ENCODE measurements at places on chromosomes 5 and 9.

DNA sequence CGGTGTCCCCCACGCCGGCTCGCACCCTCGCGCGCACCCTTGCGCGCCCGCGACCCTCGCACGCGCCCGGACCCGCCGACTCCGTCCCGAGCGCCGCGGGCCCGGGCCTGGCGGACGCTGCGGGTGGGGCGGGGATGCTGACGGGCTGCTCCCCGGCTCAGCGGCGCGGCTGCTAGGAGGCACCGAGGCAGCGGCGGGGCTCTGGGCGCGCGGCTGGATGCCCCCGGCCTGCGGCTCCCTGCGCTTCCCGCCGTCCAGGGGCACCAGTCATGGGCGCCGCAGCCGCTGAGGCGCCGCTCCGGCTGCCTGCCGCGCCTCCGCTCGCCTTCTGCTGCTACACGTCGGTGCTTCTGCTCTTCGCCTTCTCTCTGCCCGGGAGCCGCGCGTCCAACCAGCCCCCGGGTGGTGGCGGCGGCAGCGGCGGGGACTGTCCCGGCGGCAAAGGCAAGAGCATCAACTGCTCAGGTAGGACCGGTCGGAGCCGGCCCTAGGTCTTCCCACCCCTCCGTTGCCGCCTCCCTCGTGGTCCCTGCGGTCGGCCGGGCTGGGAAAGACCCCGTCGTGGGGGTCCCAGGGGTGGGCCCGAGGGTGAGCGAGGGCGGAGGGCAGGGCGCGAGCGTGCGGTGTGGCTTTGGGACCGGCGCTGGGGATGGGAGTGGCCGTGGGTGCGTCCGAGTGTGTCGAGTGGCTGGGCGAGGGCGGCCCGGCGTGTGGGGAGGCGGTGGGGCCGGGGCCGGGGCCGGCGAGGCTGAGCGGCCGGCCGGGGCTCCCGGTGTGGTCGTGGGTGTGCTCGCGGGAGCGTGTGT lies 530 bp downstream of the TMEFF1 start:
- peak; percentile 10 for DNase-seq

GRCh38 chr9:118686959-118687358 lies 682.3 kb downstream of the BRINP1 start:
- no peak for DNase-seq

- DNase-seq, result peak; percentile 36
These were observed 22.8 kb downstream of the PTCH1 start for GRCh38 chr9:95494022-95494415.

DNA sequence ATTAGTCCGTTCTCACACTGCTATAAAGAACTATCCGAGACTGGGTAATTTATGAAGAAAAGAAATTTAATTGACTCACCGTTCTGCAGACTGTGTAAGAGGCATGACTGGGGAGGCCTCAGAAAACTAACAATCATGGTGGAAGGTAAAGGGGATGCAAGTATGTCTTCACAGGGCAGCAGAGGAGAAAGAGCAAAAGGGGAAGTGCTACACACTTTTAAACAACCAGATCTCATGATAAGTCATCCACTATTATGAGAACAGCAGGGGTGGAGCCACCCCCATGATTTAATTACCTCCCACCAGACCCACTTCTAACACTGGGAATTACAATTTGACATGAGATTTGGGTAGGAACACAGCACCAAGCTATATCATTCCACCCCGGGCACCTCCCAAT lies 26.6 kb downstream of the FST start:
- no peak for DNase-seq

GRCh38 chr5:119405419-119405818 lies 46.9 kb upstream of the HSD17B4 start:
- no peak for DNase-seq

DNA sequence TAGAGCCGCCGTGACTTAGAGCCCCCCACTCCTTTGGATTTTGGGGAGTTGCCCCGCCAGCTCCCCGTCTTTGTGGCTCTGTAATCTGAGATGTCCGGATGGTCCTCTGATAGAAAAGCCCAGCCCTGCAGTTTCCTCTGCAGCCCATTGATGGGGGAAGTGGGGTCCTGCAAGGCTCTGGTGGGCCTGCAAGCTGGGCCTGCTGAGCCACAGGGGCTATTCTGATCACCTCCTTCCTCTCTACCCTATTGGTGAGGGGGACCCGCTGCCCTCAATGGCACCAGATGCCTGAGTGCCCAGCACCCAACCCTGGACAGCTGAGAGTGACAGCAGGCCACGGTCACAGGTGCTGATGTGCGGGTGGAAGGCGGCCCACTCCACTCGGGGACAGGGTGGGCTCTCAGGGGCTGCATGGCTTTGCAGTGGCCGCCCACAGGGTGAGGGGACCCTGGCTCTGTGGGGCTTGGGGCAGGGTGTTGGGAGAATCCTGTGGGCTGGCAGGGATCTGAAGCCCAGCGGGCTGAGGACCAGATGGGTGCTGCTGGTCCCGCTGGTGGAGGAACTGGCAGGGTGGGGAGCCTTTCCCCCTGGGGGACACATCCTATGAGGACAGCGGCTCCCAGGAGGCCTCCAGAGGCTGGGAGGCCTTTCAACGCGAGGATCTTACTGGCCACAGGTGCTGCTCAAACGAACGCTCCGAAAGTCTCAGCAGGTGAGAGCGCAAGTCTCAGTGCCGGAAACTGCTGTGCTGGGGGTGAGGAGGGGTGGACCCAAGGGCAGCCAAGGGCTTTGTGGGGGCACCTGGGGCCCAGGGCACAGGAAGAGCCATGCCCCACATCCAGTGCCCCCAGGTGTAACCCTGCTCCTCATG lies 30.0 kb upstream of the LPCAT1 start:
- no peak for DNase-seq

GRCh38 chr9:96559339-96559943 lies 60.2 kb downstream of the CDC14B start:
- no peak for DNase-seq

GRCh38 chr5:169950333-169950732 lies 30.0 kb downstream of the INSYN2B start:
- DNase-seq, result no peak

DNA sequence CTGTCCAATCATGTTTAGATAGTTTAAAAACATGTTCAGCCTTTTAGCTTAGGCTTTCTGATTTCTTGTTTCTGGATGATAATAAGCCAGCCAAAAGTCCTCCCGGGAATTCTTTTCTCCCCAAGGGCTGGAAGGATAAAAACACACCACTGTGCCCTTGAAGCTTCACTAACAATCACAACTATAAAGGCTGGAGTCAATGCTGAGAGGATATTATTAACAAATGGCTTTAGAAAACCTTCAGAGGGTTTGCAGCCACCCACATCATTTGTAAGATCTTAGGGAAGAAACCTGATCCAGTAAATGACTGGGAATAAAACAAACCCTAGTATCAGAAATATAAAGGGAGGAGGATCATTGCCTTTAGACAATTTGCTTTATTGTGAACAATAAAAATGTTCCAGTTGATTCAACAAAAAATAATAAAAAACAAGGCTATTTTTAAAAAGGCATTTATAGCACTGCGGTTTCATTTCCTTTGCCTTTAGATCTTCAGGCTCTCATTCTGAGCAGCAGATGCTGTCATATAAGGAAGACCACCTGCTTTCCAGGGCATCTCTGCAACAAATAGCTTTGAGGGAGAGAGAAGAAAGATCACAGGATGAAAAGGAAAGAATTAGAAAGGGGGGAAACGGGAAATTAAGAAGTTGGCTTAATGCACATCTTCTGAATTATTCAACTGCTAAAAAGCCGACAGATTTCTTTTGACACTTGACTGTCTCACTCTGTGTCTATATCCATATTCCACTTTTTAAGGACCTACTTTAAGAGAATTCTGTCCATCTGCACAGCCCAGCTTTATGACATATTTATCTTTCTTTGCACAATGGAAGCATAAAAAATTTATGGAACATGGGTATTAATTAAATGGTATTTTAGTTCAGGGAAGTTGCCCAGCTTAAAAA lies 277.2 kb upstream of the SLC24A2 start:
- DNase-seq, result no peak

- peak; percentile 79 for DNase-seq
These were observed 3.2 kb upstream of the NFX1 start for GRCh38 chr9:33287087-33287490.

DNA sequence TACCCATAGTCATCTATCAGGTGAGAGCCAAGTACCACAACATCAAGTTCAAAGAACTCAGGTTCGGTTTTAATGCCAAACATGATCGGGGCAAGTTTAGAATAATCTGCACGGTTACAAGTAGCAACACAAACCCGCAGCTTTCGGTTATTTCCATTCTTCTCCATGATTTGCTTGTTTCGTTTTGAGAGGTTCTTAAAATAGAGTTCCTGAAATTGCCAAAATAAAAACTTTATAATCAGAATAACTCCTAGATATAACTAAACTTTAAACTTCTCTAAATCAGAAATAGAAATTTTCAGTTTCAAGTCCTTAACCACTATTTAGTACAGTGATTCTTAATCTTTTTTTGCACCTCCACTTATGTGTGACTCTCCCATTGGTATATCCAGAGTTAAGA lies 9.1 kb downstream of the GNE start:
- DNase-seq, result no peak

DNA sequence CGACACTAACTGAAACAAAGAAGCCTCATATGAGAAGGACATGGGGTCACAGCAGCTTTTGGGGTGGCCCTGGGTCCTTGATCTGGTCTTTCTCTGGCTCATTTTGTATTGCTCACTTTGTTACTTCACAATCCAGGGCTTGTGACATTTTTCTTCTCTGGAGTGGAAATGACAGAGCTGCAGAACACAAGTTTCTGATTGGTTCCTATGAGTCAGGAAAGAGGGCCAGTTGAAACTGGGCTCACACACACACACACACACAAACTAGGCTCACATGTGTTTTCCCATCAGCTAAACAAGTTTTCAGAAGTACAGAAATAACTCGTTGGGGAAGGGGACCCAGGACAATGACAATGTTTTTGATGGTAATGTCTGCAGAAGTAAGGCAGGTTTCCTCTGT lies 54.3 kb downstream of the TMC1 start:
- DNase-seq, result no peak

- DNase-seq, result no peak
These were observed 461.3 kb downstream of the SPOCK1 start for GRCh38 chr5:137037848-137038247.

DNA sequence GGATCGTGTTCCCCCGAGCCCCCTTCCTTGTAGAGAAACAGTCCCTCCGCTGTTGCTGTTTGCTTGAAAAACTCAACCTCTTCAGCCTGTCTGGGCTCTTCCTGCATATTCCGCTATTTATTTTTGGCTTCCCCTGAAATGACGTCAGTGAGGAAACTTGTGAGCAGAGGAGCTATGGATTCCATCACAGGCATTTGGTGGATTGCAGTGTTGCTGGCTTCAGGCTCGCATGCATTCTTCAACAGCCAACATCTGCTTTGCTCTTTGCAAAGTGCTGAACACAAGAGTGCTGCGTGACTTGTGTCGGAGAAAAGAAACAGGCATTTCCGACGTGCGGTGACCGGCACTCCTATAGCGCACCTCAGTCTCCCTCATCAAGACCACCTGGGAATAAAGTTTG lies 232.7 kb downstream of the RFK start:
- DNase-seq, result no peak

- DNase-seq, result no peak
These were observed 222.4 kb downstream of the CACNA1B start for GRCh38 chr9:138099803-138100598.

GRCh38 chr5:14676320-14676719 lies 11.8 kb downstream of the OTULIN start:
- peak; percentile 32 for DNase-seq

DNA sequence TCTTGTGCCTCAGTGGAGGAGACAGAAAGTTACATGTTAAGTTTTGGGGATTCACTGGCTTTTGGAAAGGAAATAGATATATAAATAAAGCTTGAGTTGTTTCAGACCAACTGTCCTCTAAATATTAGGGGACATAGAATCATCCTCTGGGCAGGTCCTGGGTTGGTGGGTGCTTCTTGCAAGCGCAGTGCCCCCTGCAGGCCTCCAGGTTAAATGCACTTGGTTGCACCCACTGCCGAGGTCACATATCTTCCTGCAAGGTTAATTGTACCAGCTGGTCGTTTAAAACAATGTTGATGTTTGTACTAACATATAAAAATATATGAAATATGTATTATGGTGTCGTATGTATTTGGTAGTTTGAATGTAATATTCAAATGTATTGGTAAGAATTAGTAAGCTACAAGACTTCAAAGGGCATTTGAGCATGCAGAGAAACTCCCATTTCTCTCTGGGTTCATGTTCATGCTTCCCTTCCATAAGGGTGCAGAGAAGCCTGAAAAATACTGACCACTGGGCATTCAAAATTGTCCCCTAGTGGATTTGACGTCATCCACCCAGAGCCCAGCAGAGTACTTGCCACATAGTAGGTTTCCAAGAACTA lies 87.0 kb downstream of the ZNF618 start:
- peak; percentile 27 for DNase-seq

- DNase-seq, result no peak
These were observed 9.6 kb downstream of the EPB41L4B start for GRCh38 chr9:109311286-109311685.

DNA sequence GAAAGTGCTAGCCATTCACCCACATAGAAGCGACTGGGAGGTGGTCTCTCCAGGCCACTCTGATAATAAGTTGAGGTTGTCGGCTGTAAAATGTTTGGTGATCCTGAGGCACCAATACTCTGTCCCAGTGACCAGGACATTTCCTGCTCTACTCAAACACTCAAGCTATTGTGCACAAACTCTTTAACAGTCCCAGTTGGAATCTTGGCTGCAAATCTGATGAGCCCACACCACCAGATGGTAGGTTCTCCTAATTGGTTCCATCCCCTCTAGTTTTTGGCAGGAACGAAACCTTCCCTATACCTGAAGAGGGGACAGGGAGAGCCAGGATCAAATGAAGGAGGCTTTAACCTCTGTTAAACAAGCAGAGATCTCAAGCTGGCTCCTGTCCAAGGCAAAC lies 14.3 kb downstream of the GRIA1 start:
- DNase-seq, result no peak

- no peak for DNase-seq
These were observed 755 bp downstream of the DND1 start for GRCh38 chr5:140672455-140673186.

GRCh38 chr9:131335368-131335755 lies 45.8 kb downstream of the PLPP7 start:
- DNase-seq, result no peak

All from CD4-positive, alpha-beta T cell treated with Interleukin-12 subunit alpha and Interleukin-12 subunit beta, for 1 hour (primary cell).